Esophagus squamous epithelium (tissue), 5 donors: ENCODE measurements at places on chromosomes 12 and 14.

DNA sequence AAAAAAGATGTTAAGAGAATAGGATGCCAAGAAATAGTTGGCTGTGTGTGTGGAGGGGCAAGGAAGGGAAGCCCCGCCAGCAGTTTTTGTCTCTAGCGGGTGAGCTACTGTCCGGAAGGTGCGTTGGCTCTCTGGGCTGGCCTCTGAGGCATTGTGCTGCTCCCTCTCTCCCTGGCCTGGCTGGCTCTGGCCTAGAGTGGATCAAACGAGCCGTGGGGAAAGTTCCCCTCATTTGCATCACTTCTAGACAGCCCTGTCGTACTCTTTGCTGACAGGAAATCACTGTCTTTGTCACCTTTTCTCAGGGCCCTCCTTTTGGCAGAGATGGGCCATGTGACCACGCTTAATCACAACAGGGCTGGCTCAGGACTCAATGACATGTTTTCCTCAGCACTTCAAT is 236.1 kb upstream of the NPAS3 start:
- H3K27ac ChIP-seq: peak overlapping the region; percentile 74
- no peaks in the 10 kb centered on the region for H3K36me3 ChIP-seq
- no peak for DNase-seq
- no peaks in the 10 kb centered on the region for H3K27me3 ChIP-seq
- H3K4me3 ChIP-seq: no peak overlapping the region

DNA sequence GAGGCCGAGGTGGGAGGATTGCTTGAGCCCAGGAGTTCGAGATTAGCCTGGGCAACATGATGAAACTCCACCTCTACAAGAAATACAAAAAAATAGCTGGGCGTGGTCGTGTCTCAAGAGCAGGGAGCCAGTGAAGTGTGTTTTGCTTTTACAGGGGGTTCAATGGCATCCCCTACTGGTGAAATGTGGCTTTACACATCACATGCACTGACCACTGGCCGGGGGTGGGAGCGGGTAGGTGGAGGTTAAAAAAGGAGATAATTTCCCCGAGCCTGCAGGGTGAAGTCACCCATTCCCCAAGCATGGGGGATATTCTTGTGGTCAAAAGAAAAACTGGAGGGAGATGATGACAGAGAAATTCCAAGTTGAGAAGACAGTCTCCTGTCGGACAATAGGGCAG is 63.6 kb upstream of the PWP1 start:
- no peak overlapping the region for H3K27ac ChIP-seq
- H3K36me3 ChIP-seq: peaks cover 4% of the 10 kb centered on the region
- no peaks in the 10 kb centered on the region for H3K27me3 ChIP-seq
- H3K4me3 ChIP-seq: no peak overlapping the region

DNA sequence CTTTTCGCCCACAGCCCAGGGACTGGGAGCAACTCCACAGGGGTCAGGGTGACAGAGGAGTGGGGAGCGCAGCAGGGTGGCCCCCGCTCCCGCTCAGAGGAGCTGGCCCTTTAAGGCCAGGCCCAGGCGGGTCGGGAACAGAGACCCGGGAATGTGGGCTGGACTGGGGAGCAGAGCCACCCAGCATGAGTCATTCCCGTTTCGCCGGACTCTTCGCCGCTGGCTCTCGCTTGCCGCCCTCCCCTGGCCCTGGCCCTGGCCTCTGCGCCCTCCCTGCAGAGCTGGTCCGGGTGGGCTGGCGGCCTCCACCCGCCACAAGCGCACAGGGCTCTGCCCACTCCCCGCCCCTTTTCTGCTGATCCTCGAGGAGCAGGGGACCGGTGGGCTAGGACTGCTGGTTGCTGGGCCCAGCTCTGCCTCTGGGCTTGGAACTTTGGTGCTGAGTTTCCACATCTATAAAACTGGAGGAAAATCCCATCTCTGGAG is 92.8 kb downstream of the NINJ2 start:
- no peak for DNase-seq
- peak overlapping the region; percentile 36 for H3K4me3 ChIP-seq
- H3K4me1 ChIP-seq: peaks cover 65% of the 10 kb centered on the region
- H3K36me3 ChIP-seq: no peaks in the 10 kb centered on the region
- H3K27me3 ChIP-seq: no peaks in the 10 kb centered on the region

GRCh38 chr12:91180582-91181395 is 1.8 kb downstream of the DCN start:
- H3K4me3 ChIP-seq: peak overlapping the region; percentile 41
- H3K27me3 ChIP-seq: no peaks in the 10 kb centered on the region
- H3K27ac ChIP-seq: peak overlapping the region; percentile 55
- no peaks in the 10 kb centered on the region for H3K36me3 ChIP-seq
- H3K4me1 ChIP-seq: no peaks in the 10 kb centered on the region

DNA sequence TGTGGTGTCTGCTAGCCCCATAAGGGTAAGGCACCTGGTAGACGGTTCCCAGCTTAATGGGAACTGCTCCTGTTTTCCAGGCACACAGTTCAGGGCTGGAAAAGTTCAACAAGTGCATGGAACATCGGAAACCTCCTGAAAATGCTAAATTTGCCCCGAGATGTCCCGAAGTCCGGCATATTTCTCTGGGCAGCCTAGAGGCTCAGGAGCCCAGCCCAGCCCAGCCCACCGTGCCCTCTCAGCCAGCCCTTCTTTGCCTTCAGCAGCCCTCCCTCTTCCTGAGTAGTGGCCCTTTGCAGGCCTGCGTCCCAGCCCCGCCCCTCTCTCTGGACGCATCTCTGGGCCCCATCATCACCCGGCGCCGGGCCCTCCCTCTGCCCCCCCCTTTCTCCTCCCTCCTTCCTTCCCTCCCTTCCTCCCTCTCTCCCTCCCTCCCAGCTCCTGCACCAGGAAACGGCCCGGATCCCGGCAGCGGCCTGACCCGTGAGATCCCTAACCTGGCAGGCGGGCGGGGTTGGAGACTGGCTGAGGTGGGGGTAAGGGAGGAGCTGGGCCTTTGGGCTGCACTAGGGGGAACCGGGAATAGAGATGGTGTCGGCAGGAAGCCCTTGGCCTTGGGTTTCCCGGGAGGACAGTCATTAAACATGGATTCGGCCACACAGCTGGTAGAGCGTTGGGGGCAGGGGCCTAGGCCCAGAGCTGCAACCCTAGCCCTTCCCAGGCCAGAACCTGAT is at the start of gene BCL2L2:
BCL2L2 (plus strand) TSS at position 422 of the 734 bp plus-strand sequence. CDS start 935 bp downstream, outside the sequence.
- peaks cover 69% of the 10 kb centered on the region for H3K4me1 ChIP-seq
- peak within 1 kb of the TSS; percentile 71 for H3K4me3 ChIP-seq
- DNase-seq: no peak
- H3K36me3 ChIP-seq: peaks cover 6% of the 10 kb centered on the region
- H3K27ac ChIP-seq: peak within 1 kb of the TSS; percentile 95

DNA sequence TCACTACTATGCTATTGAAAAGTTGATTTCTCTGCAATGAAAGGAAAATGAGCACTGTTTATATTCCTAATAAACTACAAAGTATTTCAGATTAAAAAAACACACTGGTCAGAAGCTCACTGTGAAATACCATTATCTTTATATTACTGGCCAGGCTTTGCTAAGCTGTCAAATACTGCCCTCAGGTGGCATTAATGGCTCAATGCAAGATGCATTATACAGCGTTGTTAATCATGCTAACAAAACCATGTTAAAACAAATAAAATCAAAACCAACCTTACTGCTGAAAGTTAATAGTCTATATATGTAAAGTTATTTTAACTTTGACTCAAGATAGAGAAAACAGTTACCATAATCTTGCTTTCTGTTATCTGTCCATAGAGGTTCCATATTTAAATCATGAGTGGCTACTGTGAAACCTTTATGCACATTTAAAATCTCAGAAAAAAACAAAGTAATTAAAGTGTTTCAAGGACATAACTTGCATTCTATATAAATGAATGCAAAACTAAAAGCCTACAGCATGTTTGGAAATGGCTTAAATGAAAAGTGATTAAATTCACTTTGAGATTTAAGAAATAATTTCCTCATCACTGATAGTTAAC is 121.7 kb downstream of the RALGAPA1 start:
- H3K36me3 ChIP-seq: peaks cover 61% of the 10 kb centered on the region
- H3K4me3 ChIP-seq: no peak overlapping the region
- no peak for DNase-seq
- no peak overlapping the region for H3K27ac ChIP-seq
- no peaks in the 10 kb centered on the region for H3K27me3 ChIP-seq
- no peaks in the 10 kb centered on the region for H3K4me1 ChIP-seq

DNA sequence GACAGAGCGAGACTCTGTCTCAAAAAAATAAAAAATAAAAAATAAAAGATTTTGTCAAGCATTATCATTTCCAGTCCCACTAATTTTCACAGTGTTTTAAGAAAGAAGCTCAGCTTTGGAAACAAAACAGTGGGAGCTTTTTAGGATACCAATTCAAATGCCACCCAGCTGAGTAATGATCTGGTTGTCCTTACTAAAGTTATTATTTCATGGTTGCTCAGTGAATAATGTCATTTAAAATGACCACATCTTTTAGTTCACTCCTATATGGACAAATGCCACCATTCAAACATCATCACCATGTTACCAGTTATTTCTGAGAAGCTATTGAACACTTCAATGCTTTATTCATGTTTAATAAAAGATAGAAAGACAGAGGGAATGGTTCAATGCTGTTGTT is 365.0 kb downstream of the CCER1 start:
- H3K36me3 ChIP-seq: no peaks in the 10 kb centered on the region
- no peaks in the 10 kb centered on the region for H3K27me3 ChIP-seq
- no peak overlapping the region for H3K4me3 ChIP-seq

- H3K27ac ChIP-seq: no peak overlapping the region
- no peaks in the 10 kb centered on the region for H3K27me3 ChIP-seq
- no peaks in the 10 kb centered on the region for H3K4me1 ChIP-seq
- no peak overlapping the region for H3K4me3 ChIP-seq
These were observed 175.3 kb upstream of the CLEC14A start for GRCh38 chr14:38431156-38431555.

DNA sequence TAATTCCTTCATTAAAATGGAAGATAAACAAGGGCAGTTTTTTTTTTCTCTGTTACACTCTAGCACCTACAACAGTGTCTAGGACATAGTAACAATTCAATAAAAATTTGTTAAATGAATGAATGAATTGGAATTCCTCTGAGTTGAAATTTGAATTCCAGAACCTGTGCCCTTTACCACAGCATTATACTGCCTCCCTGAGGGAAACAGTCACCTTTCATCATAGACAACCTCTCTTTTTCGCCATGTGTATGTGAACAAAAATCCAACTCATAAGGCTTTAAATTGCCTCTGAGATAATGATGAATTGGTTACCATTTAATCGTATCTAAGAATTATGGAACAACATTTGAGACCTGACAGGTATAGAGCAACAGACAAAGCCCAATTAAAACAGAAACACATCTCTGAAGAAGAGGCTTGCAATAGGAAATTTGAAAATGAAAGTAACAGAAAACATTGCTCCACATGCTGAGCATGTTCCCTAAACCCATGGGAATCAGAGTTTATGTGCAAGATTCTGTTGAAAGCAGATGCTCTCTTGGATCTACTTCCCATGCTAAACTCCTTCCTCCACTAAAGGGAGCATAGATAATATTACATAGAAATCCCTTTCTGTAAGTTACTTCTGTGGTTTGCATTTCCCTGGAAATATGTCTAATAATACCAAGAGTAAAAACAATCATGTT is 657.8 kb downstream of the GALC start:
- no peaks in the 10 kb centered on the region for H3K36me3 ChIP-seq
- H3K4me1 ChIP-seq: no peaks in the 10 kb centered on the region
- DNase-seq: no peak
- H3K27ac ChIP-seq: no peak overlapping the region

GRCh38 chr12:52234223-52234810 is 1.3 kb downstream of the KRT7 start:
- peaks cover 46% of the 10 kb centered on the region for H3K27me3 ChIP-seq
- H3K36me3 ChIP-seq: no peaks in the 10 kb centered on the region
- DNase-seq: no peak
- peak overlapping the region; percentile 29 for H3K4me3 ChIP-seq

DNA sequence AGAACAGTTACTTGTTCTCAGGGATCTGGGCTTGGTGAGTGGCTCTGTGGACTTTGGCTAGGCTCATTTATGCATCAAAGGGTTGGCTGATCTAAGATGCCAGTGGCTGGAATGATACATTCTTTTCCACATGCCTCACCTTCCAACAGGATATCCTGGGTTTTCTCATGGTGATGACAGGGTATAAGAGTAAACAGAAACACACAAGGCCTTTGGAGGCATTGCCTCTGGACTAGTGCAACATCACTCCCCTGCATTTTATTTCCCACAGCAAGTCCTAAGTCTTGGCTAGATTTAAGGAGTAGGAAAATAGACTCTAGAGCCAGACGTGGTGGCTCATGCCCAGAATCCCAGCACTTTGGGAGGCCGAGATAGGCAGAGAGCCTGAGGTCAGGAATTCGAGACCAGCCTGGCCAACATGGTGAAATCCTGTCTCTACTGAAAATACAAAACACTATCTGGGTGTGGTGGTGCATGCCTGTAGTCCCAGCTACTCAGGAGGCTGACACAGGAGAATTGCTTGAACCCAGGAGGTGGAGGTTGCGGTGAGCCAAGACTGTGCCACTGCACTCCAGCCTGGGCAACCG is 47.9 kb downstream of the RPH3A start:
- peaks cover 62% of the 10 kb centered on the region for H3K27me3 ChIP-seq
- no peak overlapping the region for H3K4me3 ChIP-seq
- no peaks in the 10 kb centered on the region for H3K36me3 ChIP-seq
- DNase-seq: no peak
- H3K4me1 ChIP-seq: no peaks in the 10 kb centered on the region

- no peak for DNase-seq
- peaks cover 8% of the 10 kb centered on the region for H3K4me1 ChIP-seq
- no peaks in the 10 kb centered on the region for H3K36me3 ChIP-seq
- H3K4me3 ChIP-seq: no peak overlapping the region
- no peaks in the 10 kb centered on the region for H3K27me3 ChIP-seq
These were observed 50.6 kb upstream of the FUT8 start for GRCh38 chr14:65361920-65362319.

DNA sequence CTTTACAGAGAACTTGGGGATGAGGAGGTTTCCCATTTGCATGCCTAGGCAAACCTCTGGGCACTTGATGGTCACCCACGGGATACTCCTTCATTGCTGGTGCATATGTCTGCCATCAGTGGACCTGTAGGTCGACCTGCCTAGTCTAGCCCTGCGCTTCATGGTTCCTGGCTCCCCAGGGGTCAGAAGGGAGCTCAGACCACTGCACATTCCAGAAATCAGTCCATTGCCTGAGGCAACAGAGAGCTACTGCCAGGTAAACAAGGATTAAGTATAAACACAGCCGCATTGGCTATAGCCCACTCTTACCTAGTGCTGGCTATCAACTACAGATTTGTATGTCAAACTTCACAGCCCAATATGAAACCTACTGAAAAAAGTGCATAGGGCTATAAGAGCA is 476.4 kb downstream of the SOX5 start:
- H3K36me3 ChIP-seq: no peaks in the 10 kb centered on the region
- no peak overlapping the region for H3K4me3 ChIP-seq
- no peak overlapping the region for H3K27ac ChIP-seq
- no peaks in the 10 kb centered on the region for H3K27me3 ChIP-seq
- H3K4me1 ChIP-seq: no peaks in the 10 kb centered on the region

DNA sequence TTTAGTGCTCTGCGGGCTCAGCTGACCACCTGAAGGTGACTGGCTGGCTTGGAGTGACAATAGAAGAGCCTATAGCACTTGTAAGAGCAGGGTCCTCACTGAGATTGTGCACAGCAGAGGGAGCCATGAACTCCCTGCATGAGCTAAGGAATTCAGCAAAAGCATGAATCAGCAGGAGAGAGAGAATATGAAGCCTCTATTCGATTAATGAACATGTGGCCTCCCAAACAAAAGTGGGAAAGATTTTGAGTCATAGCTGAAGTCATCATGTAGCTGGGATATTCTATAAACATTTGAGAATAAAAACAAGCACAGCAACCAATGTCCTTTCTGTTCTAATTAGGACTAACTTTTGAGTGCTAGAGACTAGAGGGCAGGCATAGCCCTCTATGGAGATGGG is 626.6 kb downstream of the DIO2 start:
- DNase-seq: no peak
- H3K4me1 ChIP-seq: no peaks in the 10 kb centered on the region
- no peak overlapping the region for H3K4me3 ChIP-seq

- DNase-seq: no peak
- H3K27ac ChIP-seq: peak overlapping the region; percentile 63
- no peaks in the 10 kb centered on the region for H3K36me3 ChIP-seq
- H3K4me3 ChIP-seq: no peak overlapping the region
- peaks cover 20% of the 10 kb centered on the region for H3K4me1 ChIP-seq
These were observed 223.9 kb downstream of the MED13L start for GRCh38 chr12:116053479-116054200.
